Femur (tissue), 1 donor: ENCODE measurements at places on chromosomes 3 and 15.
A peak's percentile ranks its signal among the peaks of the same experiment; 100 is the strongest.

DNA sequence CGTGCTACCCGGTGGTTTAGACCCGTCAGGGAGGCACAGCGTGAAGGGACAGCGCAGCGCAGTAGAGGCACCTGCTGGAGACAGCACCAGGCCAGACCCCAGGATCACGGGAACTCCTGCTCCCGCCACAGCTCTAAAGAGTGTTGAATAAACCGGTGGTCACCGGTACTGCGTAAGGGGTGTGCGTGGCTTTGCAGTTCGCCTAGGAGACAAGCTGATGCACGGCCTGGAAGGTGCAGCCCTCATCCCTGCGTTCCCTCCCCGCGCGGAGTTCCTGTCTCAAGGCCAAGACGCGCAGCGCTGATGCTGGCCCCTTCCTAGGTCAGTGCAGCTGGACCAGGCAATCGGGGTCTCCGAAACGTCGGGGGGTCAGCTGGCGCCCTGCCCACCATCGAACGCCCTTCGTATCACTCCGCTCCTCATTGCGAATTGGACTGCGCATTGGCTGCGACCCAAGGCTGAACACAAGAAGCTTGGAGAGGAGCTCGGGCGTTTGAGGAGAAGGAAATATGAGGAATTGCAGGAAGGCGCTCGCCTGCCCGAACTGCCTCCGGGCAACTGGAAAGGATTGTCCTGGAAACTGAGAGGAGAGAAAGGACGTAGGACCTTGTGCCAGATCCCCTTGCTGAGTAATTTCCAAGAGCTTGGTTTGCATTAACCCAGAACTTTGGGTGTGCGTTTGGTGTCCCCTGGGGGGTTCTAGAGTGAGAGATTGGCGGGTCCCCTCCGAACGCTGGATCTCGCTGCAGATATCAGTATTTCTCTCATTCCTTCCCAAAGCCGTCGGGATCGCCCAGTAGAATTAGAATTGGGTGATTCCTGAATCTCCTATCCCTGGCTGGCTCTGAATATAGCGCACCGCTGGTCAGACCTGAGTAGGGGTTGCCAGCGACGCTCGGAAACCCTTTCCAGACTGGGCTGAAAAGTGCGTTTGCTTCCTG, 2.3 kb upstream of the SOX14 start:
- DNase-seq, result no peak

DNA sequence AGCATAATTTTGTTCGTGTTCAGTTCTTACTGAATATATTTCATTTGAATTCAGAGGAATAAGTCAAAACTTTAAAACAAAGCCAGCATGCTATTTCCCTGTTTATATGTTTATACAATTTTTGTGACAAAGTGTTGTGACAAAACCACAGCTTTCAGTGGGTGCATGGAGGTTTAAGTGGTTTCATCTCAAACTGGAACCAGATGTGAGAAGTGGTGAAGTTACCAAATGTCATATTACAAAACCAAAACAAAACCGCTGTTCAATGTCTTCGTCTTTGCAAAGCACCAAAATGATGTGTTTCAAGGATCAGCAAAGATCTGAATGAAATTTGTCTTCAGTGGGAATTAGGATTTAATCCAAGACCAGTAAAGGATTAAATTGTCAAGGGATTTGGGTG, 59.3 kb upstream of the OSTN start:
- DNase-seq, result no peak

GRCh38 chr3:139978966-139979365, 44.0 kb downstream of the CLSTN2 start:
- DNase-seq, result no peak

GRCh38 chr15:93658026-93658816, 569.2 kb upstream of the RGMA start:
- DNase-seq, result no peak

DNA sequence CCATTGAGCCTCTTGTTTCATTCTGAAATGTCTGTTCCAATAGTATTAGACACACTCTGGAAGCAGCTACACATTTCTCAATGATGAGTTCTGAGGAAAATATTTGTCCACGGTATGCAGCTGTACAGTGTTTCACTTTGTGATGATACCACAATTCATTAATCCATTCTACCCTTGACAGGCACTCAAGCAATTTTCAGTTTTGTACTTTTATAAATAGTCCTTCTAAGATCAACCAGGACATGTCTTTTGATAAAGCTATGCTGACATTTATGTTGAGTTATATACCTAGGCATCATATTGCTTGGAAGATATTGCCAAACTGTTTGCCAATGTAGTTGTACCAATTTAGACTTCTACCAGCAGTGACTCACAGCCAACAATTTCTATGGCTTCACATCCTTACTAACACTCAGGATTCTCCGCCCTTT, 165.1 kb upstream of the COL8A1 start:
- no peak for DNase-seq

GRCh38 chr3:186760897-186761447, 22.4 kb upstream of the EIF4A2 start:
- no peak for DNase-seq

DNA sequence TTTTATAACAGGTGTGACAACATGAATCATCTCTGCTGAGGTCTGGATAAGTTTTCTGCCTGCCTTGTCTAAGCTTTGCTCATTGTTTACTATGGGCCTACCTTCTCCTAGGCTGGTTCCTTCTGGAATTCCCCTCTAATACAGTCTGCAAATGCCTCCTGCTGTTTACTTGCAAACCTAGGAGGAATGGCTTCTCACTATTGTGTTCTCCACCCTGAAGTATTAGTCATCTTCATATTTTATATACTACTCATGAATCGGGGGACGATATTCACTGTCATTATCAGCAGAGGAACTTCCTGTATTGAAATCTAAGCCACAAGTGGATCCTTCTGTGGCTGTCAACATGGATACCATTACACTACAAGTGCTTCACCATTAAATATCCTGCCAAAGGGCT, 154.8 kb downstream of the PLCL2 start:
- no peak for DNase-seq

DNA sequence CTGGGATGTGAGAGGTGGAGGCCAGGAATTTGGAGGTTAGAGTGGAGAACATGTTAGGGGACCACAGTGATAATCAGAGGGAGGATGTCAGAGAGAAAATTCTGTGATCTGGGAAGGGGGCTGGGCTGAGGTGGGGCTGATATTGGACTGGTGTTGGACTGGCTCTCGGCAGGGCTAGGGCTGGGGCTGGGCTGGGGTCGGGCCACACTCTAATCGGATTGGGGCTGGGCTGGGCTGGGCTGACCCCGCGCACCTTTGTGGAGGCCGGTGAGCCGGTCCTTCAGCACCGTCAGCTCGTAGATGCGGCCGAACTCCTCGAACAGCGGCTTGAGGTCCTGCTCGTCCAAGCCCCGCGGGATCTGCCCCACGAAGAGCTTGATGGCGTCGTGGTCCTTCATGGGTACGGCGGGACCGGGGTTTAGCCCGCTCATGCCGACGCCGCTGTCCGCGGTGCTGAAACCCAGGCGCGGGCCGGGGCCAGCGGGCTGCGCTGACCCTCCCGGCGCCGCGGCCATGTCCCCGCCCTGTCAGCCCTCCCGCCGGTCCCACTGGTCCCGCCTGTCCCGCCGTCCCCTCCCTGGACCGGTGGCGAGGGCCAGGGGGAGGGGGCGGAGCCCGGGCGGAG, 485 bp downstream of the CELF6 start:
- peak; percentile 81 for DNase-seq

GRCh38 chr3:158974904-158975303, 173.1 kb downstream of the MFSD1 start:
- no peak for DNase-seq

- peak; percentile 38 for DNase-seq
Observed at GRCh38 chr3:47634996-47635395, 56.3 kb upstream of the CSPG5 start.
